ENCODE measurements at places on chromosomes 4 and X.

GRCh38 chrX:47198026-47198686, 4.5 kb downstream of the UBA1 start:
- no peak for DNase-seq

GRCh38 chr4:40723728-40724127, 26.0 kb upstream of the NSUN7 start:
- no peak for DNase-seq

DNA sequence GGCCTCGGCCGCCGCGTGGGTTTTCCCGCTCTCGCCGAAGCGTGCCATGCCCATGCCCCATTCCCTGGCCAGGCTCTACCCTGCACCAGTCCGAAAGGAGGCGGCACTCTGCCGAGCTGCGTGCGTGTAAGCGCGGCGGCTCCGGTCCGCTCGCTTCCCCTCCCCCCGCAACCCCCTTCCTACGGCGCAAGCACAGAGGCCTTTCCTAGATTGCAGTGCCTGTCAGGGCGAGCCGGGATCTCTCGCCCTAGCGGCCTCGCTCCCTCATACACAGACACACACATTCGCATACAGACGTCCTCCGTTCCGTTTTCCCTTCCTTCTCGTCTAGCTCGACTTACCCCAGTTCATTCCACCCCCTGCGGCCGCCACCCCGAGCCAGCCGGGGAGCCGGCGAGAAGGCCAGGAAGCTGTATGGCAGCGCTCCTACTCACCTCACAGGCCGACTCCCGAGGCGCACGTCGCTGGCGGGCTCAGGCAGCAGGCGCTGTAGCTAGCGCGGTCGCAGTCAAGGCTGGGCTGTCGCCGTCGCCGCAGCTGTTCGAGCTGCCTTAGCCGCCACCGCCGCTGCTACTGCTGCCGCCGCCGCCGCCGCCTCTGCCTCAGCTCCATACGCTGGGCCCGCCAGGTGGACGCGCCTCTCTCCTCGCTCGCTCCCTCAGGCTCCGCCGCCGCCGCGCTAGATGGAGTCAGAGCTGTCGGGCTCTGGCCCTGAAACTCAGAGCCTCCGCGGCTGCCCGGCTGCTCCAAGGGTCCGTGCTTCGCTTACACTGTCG, 615 bp downstream of the NEXMIF start:
- peak; percentile 29 for DNase-seq

GRCh38 chr4:61786211-61786610, 586.1 kb downstream of the ADGRL3 start:
- DNase-seq: no peak

GRCh38 chr4:13298655-13299054, 185.5 kb downstream of the RAB28 start:
- no peak for DNase-seq

- DNase-seq: no peak
Observed at GRCh38 chrX:29617725-29618124, 597.6 kb upstream of the MAGEB2 start.

DNA sequence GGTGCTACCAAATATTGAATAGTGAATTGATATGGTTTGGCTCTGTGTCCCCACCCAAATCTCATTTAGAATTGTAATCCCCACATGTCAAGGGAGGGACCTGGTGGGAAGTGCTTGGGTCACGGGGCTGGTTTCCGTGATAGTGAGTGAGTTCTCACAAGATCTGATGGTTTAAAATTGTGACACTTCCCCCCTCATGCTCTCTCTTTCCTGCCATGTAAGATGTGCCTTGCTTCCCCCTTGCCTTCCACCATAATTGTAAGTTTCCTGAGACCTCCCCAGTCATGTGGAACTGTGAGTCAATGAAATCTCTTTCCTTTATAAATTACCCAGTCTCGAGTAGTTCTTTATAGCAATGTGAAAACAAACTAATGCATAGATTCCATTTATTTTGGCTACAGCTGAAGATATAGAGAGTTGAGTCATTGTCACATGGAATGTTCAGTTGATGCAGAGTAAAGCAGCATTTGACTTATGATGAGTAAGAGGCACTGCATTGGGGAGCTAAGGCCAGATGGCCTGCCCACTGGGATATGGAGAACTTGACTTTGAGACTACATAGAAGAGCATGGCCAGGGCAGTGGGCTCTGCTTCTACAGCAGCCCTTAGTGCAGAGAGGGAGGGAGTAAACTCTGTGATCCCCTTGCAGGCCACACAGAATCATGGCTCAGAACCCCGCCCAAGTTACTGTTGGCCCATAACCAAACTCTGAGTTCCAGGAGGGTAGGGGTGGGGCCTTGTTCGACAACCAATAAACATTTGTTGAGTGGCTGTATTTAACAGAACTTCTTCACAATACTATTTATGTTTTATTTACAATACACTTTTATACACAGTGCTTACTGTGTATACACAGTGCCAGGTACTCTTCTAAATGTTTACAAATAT, 34.2 kb downstream of the RAI2 start:
- DNase-seq: no peak

- no peak for DNase-seq
Observed at GRCh38 chrX:108399418-108400165, 38.6 kb downstream of the COL4A6 start.

DNA sequence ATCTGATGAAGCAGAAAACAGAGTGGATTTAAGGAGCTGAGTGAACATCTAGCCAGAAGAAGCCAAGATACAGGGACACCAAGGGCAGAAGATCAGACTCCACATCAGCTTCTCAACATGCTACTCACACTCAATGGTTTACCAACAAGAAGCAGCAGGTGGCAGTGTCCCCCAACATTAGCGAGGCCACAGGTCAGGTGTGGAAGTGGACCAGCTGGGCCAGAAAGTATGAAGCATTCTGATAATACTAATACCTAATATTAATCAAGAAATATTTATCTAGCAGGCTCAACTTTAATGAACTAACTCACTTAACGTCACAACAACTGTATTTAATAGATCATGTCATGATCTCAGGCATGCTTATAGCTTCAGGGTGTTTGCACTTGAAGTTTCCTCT, 73.4 kb upstream of the TTC29 start:
- DNase-seq: peak; percentile 24

GRCh38 chr4:34066126-34066525, 2178.2 kb downstream of the ARAP2 start:
- no peak for DNase-seq

DNA sequence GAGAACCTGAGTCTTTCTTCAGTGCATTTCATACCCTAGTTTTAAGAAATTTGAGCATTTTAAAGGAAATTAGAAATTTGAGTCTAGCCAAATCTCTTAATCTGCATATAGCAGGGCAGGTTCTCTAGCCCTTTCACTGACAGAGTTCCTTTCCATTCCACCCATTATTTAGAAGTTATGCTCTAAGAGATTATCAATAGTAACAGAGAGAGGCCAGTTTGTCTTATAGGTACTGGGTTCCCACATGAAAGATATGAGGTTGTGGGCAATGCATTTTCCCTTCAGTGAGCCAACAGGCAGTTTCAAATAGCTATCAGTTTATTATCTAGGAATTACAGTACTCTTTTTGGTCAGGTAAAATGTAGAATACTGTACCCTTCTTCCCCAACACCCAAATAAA, 7.3 kb upstream of the GALNT7 start:
- no peak for DNase-seq

DNA sequence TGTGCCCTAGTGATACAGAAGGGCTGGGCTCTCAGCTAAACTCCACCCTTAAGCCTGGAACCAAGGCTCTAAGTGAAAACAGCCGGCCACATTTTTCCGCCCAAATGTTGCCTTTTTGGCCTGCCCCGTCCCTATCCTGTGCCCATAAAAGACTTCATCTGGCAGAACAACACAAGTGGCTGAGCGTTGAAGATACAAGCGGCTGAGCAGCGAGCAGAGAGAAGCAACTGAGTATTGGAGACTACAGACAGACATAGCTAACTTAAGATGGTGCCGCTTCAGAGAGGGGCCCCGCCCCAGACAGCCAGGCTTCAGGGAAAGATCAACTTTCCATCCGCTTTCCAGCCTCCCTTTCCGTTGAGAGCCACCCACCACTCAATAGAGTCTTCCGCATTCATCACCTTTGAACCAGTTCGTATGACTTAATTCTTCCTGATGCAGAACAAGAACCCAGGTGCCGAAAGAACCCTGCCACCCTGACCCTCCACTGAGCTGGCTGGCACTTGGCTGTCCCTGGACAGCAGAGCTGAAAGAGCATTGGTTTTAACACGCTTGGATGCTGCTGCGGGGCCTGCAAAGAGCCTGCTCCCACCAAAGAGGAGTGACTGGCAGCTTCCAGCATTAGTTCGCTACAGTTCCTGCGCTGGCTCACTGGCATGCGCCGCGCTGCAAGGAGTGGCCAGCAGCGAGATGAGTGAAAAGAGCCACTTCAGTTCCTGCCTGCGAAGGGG, 853.2 kb upstream of the INTU start:
- DNase-seq: no peak

GRCh38 chr4:94345969-94346368, 3.3 kb upstream of the HPGDS start:
- DNase-seq: no peak
